ENCODE measurements at places on chromosomes 1 and 21.

DNA sequence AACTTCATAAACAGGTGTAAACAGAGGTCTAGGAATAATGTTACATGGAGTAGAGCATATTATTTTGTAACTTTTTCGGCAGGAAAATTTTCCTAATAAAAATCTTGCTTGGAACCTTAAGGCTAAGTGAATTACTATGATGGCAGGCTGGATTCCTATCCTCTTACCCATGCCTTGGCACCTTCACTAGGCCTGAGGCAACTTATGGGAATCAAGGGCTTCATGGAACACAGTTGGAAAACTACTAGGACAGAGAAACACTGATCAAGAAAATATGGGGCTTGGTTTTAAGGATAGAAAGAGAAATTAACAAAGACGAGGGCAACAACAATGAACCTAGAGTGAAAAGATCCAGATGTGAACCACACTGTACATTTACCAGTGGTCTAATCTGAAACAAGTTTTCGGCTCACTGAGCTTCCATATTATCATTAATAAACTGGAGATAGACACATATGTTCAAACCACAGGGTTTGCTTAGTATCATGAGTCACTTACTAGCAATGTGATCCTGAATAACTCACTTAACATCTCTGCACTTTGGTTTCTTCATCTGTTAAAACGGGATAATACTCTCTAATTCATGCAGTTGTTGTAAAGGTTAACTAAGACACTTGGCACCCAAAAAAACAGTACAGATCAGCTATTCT, 68.5 kb downstream of the GPATCH2 start:
- no peak for DNase-seq

- DNase-seq, result peak; percentile 42
Measured at GRCh38 chr1:150281758-150282557, at the start of gene CIART. Gene CIART, plus strand, starts transcription at chr1:150282554. Its CDS starts 714 bp downstream, at chr1:150283268.

GRCh38 chr1:198326915-198327314, 170.1 kb downstream of the NEK7 start:
- DNase-seq, result no peak

DNA sequence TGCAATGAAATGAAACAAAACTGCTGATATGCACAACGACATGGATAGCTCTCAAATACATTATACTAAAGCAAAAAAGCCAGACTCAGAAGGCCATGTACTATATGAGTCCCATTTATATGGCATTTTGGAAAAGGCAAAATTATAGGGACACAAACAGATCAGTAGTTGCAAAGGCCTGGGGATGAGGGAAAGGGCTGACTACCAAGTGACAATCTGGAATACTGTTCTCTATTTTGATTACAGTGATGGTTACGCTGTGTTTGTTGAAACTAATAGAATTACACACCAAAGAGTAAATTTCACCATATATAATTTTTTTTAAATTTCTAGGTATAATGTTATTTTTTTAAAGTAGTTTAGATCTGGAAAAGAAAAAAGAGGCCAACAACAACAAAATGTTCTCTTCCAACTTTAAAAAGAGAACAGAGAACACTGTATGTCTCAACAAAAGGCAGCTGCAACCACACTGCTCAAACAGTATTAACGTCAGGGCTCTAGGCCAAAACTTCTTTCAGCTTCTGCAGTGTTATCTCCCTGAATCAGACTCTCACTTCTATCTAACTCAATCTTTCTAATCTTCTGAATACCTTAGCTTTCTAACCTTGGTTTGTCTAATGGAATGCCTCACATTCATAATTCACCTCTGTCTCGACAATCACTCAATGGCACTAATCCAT, 75.8 kb downstream of the FOXJ3 start:
- DNase-seq, result peak; percentile 16

DNA sequence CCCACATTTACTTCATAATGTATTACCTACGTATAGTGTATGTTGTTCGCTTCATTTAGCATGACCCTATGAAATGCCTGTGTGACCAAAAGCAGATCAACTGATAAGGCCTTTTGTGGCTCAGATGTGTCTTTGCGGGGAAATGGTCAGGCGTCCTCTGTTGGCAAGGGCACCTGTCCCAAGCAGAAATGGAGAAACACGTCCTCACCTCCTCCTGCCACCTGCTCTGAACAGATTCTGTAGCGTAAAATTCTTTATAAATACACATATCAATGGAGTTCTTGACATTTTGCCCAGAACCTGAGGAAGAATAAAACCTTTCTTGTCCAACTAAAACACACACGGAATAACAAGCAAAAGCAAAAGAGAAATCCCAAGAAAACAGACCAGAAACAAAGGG, 417.9 kb downstream of the KIF26B start:
- no peak for DNase-seq

GRCh38 chr1:222464841-222465210, 83.1 kb downstream of the HHIPL2 start:
- DNase-seq, result peak; percentile 55

DNA sequence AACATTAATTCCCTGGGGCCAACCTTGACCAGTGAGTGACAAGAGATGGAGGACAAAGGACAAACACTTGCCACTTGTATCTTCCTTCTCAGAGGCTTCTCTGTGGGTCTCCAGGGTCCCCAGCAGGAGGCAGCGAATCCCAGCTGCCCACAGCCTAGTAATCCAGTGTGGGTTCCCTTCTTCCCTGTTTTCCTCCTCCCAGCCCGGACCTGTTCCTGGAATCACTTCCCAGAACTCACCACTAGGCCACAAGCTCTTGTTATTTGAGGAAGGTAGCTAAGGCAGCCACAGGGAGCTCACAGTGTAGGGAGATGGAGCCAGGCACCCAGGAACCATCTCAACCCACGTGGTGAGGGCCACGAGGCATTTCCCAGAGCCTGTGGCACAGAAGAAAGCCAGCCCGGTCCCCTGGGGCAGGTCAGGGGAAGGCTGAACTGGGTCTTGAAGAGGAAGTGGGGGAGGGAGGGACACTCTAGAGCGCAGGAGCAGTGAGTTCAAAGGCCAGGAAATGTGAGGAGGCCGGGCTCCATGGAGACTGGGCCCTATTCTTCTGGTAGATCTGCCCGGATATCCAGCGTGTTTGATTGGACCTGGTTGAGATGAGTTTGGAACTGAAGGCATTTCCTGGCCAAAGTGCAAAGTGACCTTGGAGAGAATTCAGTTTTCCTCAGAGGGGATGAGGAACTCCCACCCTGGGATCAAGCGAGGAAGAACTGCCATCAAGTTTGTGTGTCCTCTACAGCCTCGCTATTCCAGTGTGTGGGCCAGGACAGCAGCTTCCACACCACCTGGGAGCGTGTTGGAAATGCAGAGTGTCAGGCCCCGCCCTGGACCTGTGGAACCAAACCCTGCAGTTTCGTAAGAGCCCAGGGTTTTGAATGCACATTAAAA, 20.3 kb upstream of the C2CD2 start:
- no peak for DNase-seq

- no peak for DNase-seq
Measured at GRCh38 chr1:46493316-46494032, 3.8 kb downstream of the DMBX1 start.

DNA sequence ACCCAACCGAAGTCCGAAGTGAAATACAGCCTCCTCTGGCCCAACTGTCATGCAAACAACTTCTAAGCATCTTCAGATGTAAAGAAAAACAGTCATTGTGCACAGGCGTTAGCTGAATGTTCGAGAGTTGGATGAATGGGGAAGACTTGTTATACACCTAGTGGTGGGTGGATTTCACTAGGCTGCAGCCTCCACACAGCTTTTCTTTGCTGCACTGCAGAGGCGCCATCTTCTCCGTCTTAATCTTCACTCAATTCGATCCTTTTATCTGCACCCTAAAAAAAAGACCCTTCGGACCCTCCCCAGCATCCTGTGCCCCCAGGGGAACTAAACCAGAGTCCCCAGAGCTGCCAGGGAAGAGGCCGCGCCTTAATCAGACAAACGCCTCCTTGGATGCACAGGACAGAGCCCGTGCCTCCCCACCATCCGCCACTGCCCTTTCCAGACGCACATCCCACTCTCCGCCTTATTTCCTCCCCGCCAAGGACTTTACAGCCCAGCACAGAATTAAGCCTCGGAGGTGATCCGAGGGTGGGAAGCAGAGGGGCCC, 1.4 kb downstream of the APP start:
- no peak for DNase-seq

- no peak for DNase-seq
Measured at GRCh38 chr1:91054780-91055481, 33.1 kb upstream of the ZNF644 start.

GRCh38 chr21:44437371-44437695, 18.0 kb upstream of the LRRC3 start:
- no peak for DNase-seq

DNA sequence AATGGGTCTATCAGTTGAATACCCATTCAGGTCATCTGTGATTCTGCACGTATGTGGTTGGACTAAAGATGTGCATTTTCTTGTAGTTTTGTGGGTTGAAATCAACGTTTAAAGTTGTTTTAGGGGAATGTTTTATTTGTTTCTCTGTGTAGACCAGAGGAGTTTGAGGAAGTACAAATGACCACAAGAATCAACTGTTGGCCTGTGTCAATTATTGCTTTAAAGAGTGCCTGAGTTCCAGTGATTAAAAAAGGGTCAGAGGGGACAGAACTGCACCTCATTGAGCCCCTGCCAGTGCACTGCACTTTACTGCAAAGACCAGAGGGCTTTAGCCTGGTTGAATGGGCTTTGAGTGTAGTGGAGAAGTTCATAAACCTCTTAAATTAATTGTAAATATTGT, 190.3 kb downstream of the VPS13D start:
- DNase-seq, result no peak

DNA sequence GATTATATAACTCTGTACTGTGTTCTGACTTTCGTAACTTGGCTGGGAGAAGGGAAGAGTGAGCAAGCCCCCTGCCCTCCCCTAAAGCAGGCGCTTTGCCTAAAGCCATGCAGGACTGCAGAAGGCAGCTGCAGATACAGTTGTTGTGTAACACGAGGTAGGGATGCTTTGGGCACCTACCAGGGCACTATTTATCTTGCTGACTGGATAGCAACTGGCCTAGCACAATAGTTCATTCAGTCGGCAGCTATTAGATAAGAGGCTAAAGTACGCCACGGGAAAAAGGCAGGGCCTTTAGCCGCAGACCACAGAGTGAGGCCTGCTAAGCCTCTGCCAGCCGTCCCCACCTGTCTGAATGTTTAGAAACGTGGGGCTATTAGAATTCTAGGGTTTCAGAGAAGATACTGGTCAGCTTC, 80.9 kb downstream of the TTC3 start:
- no peak for DNase-seq

GRCh38 chr1:221794935-221795334, 53.0 kb upstream of the DUSP10 start:
- DNase-seq, result no peak

- no peak for DNase-seq
Measured at GRCh38 chr1:151370211-151370911, 2.1 kb downstream of the SELENBP1 start.

- DNase-seq, result no peak
Measured at GRCh38 chr1:230031131-230031530, 35.9 kb upstream of the GALNT2 start.

GRCh38 chr1:209485167-209485566, 98.3 kb upstream of the CAMK1G start:
- DNase-seq, result no peak

All from GM12864 (cell line).